ENCODE measurements at places on chromosomes 7 and 10.

DNA sequence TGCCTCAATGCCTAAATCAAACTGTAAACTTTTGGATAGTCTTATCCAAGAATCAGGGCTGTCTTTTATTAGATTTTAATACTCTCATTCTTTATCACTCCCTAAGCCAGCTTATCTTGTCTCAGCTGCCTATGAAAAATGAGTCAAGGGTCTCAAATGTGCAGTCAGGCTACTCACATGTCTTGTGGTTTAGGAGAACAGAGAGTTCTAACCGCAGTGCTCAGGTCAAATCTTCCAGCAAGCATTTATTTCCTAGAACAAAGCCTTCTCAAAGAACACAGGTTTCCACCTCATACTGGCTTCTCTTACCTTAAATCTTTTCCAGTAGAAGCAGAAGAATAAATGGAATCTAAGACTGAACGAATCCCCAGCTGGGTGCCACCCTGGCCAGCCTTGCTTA, 23.5 kb downstream of the HTR5A start:
- no peak for DNase-seq

- no peak for DNase-seq
These were observed 4.9 kb downstream of the DYNC1I1 start for GRCh38 chr7:95777269-95777668.

- no peak for DNase-seq
These were observed 2.5 kb downstream of the CALN1 start for GRCh38 chr7:72409638-72410015.

DNA sequence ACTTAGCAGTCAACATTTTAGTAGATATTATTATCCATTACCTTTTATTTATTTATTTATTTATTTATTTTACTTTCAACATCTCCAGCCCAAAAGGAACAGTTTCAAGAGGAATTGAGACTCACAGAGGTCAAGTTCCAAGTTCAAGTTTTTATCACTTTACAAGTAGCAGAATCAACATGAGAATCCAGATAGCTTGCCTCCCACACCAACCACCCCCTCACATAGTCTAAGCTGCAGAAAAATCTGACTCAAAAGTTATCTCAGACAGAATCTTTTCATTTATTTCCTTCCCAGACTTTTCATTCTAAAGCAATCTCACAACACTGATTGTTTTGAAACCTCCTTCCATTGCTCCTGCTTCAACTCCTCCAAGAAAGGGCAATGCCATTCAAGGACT, 129.6 kb downstream of the GRM3 start:
- no peak for DNase-seq

DNA sequence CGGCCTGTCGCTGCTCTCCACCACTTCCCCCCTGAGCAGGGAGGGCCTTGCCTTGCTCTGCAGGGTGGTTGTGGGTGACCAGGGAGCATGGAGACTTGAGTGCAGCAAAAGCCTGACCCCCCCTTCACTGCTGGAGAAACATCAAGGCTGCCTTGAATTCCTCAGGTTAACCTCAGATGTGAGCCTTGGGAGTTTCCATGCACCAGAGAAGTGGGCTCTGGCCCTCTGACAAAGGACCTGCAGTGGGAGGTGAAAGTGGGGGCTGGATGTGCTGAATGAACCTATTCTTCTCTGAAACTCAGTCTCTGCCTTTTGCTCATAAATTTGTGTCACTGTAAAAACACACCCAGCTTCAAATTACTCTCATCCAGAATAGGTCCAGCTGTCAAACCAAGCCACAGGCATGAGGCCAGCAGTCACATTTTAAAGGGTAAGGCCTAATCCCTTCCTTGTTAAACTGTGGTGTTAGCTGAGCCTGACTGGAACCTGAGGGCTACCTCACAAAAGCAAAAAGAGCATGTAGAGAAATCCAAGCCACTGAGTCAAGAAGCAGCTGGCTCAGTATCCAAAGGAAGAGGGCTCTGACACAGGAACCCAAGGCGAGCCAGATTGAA, 356.8 kb downstream of the CCSER2 start:
- DNase-seq = no peak

- no peak for DNase-seq
These were observed 677.3 kb downstream of the NRG3 start for GRCh38 chr10:82552267-82552666.

DNA sequence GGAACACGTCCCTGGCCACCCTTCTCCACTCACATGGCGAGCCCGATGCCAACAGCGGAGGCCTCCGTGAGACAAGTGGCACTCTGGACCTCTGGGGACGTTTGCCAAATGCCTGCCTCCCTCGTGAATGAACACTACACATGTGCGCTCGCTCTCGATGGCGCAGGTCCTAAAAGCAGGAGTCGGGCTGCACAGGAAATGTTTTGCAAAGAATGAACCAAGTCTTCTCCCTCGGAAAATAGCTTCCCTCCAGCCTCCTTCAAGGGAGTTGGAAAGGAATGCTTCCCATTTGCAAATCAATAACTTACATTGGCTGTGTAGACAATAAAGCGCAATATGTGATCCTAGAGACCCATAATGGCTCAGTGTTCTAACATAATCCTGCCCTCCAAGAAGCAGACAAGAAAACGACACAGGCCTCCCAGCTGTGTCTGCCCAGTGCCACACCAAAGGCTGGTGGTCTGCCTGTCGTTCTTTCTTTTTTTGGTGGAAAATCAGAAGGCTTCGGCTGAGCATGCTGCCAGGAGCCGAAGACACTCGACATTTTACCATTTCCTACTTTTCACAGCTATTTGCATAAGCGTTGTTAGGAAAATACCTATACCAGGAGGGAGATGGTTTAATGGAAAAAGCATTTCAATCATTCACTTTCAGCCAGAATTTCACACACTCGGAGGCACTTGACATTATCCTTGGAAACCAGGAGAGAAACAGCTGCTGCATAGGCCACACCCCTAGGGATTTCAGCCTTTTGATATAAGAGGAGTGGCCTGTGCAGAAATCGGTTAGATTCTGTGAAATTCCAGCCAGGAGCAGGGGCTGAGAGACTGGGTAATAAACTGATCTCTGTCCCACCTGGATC, 38.4 kb downstream of the ATXN7L1 start:
- DNase-seq = peak; percentile 95

- DNase-seq = no peak
These were observed 86.5 kb upstream of the KDM7A start for GRCh38 chr7:140263277-140263676.

DNA sequence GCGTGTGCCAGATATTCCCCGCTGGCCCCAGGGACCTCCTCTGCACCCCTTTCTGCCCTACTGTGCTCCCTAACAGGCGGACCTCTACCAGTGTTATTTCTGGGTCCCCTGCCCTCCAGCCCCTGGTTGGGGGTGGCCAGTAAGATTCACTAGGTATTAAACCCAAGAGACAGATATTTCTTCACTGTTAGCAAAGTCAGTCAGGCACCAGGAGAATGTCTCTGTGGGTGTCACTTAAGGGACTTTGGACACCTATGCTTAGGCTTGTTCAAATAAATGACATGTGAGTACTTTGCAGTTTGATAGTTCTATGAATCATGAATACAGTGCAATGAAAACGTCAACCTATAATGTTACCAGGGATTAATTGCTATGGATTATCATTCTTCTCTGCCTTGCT, 234.3 kb upstream of the IGFBP3 start:
- no peak for DNase-seq

- DNase-seq = no peak
These were observed 1236.6 kb downstream of the GATA3 start for GRCh38 chr10:9291081-9291480.

- DNase-seq = no peak
These were observed 143.4 kb upstream of the ZNF92 start for GRCh38 chr7:65230231-65230630.

GRCh38 chr10:27359792-27360355, 119.3 kb upstream of the ACBD5 start:
- DNase-seq = no peak

DNA sequence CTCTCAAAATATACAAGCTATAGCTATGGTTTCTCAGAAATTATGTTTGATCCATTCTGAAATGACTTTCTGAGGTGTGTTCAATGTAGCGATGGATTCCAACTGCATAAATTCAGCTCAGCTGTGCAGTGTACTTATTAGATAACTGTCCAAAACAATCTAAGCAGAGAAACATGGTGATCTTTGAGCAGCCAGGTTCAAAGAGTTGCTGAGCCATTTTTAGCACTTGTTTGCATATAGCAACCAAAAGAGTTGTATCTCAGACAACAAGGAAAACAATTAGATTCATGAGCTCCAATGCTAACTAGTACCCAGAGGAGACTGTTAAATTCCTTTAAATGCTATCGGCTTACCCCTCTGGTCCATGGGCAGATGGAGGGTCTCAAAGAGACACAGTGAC, 15.9 kb upstream of the KCNIP2 start:
- DNase-seq = no peak

Data from NCI-H1105 treated with DMSO at 0.1 percent for 48 hours (cell line).